Cerebellar cortex (tissue), 1 donor: ENCODE measurements at places on chromosomes 5 and 9.
A peak's percentile ranks its signal among the peaks of the same experiment; 100 is the strongest.

GRCh38 chr5:76269932-76270610 lies 133.0 kb upstream of the IQGAP2 start:
- peak; percentile 30 for DNase-seq

DNA sequence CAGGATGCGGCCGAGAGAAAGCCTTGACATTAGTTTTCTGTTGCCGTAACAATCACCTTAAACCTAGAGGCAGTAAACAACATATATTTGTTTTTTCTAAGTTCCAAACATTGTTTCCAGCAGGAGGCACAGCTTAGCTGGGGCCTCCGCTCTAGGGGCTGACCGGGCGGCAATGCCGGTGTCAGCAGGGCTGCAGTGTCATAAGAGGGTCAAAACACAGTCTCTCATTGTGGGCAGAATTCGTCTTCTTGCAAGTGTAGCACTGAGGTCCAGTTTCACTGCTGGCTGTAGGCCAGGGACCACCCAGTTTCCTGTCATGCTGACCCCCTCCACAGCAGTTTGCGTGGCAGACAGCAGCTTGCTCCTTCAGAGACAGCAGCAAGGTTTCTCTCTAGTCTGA lies 186.2 kb downstream of the PJA2 start:
- no peak for DNase-seq

DNA sequence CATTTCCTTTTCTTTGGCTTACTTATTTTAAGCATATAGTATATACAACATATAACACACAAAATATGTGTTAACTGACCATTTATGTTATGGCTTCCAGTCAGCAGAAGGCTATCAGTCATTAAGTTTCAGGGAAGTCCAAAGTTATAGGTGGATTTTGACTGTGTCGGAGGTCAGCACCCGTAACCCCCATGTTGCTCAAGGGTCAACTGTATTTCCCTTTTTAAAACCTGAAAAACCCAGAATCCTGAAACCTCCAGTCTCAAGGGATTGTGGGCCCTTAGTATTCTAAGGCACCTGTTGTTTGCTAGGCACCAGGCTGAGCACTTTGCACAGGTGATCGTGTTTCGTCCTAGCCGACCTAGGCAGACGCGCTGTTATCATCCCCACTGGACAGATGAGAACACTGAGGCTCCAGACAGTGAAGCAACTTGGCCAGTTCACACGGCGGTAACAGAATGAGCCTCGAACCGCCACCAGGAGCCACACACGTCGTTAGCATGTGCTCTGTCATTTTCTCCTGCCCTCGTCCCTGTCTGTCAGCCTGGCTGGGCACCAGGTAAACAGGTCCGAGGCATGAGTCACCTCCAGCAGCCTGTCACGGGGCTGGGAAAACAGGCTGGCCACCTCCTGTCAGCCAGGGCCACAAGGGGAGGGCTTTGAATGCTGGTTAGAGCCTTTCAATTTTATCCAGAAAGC lies 39.9 kb downstream of the DUSP1 start:
- DNase-seq, result peak; percentile 17

- no peak for DNase-seq
These were observed 36.4 kb upstream of the SLC6A19 start for GRCh38 chr5:1164696-1165630.

- DNase-seq, result no peak
These were observed 387.7 kb downstream of the TLR4 start for GRCh38 chr9:118091711-118092500.
